Activated effector memory CD4-positive, alpha-beta T cell treated with Interleukin-2 at 50 U/mL for 16 hours (primary cell): ENCODE measurements at places on chromosomes 11 and 22.
A peak's percentile ranks its signal among the peaks of the same experiment; 100 is the strongest.

DNA sequence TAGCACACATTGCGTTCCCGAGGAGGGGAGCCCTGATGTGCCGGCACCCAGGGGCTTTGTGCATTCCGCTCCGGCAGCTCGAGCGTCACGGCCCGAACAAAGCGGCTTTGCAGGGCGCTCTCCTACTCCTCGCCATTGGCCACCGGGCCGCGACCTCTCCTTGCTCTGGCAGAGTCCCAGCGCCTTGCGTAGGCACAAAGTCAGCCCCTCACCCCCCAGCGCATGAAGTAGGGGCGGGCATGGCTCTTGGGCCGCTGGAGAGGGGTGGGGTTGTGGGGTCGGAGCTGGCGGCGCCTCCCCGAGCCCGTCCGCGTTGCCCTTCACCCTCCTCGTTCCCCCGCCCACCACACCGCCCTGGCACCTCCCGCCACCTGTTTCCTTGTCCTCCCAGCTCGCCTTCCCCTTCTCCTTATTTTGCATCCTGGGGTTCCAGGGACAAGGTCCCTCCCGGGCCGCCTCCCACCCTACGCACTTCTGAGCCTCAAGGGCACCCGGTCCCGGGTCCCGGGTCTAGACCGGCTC is 753 bp upstream of the PPARA start:
- DNase-seq = peak; percentile 21

DNA sequence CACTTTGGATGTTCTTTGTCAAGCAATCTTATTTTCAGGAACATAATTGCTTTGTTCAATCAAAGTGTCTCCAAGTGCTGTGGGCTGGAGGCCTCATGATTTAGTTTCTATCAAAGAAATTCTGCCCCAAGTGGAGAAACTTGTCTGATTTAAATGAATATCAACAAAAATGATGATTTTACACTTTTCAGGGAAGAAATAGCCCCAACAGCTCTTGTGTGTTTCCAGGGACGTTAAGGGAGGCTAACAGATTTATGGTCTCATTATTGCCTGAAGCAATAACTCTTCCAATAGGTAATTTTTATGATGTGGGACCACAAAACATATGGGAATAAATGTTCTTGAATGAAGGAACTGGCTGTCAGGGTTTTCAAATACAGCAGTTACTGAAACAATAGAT is 699.1 kb downstream of the FAM181B start:
- DNase-seq = no peak

- no peak for DNase-seq
These were observed 39.8 kb upstream of the SPTBN2 start for GRCh38 chr11:66768818-66769217.

GRCh38 chr22:45931042-45931441 is 45.9 kb downstream of the WNT7B start:
- no peak for DNase-seq

- DNase-seq = no peak
These were observed 137.4 kb downstream of the EHF start for GRCh38 chr11:34758262-34758661.

GRCh38 chr22:19179497-19180048 is 1.0 kb upstream of the SLC25A1 start:
- DNase-seq = peak; percentile 22

DNA sequence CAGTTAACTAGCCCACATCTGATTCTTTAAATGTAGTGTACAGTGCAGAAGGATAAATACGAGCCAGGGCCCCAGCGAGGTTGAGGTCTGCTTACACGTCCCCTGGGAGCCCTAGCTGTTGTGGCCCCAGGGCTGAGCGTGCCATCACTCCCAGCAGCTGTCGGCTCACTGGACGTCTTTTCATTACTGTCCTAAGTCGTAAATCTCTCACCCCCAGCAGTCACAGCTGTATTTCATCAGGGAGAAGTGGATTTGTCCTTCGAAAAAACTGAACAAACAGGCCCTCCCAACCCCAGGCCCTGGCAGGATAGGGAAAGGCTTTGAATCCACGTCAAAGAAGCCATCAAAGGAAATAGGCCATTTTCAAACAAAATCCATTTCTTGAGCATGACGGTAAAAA is 110.4 kb upstream of the CSNK2A3 start:
- DNase-seq = no peak

DNA sequence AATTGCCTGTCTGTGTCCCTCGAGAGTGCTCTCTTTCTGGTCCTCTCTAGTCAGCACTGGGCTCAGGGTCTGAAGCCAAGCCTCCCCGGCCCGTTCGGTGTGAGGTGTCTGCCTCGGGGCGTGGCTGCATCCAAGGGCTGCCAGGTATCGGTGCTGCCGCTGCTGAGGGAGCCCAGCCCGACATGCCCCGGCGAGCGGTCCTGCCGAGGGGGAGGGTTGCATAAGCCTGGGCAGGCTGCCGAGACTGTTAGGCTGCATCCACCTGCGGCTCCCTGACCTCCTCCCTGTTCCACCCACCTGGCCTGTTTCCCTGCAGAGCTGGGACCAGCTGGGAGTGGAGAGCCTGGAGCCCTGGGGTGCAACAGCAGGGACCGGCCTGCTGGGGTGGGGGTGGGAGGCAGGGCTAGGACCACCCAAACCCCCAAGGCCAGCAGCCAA is 6.3 kb downstream of the OVOL1 start:
- no peak for DNase-seq

DNA sequence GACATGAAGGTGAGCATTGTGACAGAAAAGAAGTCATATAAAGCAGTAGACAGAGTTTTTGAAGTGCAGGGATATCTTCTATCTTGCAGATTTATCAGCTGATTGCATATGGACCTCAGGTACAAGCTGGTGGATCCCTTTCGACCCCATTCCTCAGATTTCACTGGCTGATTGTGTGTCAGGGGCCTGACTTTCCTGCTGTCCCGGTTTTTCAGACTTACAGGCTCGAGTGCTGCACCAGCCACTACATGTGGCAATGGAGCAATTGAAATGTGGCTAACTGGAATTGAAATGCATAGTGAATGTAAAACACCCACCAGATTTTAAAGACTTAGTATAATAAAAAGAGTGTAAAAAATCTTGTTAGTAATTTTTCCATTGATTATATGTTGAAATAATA is 50.3 kb downstream of the CLMP start:
- DNase-seq = no peak

DNA sequence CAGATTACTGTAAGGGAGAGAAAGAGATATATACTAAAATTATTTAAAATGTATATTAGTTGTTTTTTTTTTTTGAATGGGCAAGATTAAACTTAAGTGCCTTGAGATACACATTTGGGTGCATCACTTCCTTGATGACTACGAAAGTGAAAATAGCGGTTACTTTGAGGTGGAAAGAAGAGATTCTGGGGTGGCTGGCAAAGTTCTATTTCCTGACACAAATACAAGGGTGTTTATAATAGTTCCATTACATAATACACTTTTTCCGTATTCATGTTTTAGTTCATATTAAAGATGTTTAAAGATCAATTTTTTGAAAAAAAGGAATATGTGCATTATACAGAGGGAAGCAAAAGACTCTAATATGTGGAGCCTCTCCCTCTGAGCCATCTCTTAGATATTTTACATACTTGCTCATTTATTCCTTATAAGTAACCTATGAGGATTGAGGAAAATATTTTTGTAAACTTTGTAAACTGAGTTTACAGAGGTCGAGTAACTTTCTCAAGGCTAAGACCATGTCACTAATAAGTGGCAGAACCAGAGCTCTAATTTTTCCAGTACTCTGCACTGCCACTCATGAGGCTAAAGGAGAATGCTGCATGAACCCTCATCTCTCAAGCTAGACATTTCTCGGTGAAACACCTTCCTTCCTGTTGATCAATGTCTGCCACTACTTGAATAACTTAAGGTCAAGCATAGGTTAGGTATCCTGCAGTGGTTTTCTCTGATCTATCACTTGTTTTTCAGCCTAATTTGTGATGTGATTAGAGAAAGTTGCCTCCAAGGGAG is 58.6 kb downstream of the DDIAS start:
- no peak for DNase-seq

GRCh38 chr11:44711787-44712608 is 14.8 kb upstream of the TSPAN18 start:
- DNase-seq = no peak

DNA sequence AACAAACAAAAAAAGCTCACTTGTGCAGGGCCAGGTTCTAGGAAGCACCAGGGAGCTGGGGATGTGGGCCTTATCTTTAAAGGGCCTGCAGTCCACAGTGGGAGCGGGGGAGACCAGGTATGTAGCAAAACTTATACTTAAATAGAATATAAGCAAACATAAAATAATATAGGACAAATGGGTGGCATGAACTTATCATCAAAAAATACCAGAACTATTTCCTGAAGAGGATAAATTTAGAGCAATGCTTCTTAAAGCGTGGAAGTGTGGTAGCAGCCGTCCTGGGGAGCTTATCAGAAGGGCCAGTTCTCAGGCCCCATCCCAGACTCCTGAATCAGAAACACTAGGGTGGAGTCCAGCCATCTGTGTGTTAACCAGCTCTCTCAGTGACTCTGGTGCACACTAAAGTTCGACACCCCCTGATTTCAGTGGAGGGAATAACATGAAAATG is 9.3 kb downstream of the VPS26B start:
- no peak for DNase-seq

GRCh38 chr22:31661851-31662667 is at the start of gene PISD:
Gene PISD, minus strand, starts transcription at chr22:31662215. Its CDS starts 7 bp downstream, at chr22:31662208.
- peak; percentile 95 for DNase-seq

DNA sequence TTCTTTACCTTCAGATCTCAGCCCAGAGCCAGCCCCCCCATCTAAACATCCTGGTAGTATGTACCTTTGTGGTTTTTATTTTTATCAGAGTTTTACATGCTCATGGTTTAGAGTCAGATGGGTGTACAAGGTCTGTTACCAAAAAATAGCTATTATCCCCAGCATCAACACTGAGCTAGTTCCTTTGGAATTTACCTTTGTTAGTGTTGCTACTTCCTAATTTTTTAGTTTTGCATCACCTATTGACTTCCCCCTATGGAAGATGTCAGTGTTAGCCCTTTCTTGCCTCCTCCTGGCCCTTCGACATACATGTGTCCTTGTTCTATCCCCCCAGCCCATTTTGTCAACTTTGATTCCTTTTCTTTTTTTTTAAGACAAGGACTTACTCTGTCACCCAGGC is 7.4 kb downstream of the UPB1 start:
- DNase-seq = no peak

- no peak for DNase-seq
These were observed 91.1 kb upstream of the B3GAT1 start for GRCh38 chr11:134503100-134503499.

DNA sequence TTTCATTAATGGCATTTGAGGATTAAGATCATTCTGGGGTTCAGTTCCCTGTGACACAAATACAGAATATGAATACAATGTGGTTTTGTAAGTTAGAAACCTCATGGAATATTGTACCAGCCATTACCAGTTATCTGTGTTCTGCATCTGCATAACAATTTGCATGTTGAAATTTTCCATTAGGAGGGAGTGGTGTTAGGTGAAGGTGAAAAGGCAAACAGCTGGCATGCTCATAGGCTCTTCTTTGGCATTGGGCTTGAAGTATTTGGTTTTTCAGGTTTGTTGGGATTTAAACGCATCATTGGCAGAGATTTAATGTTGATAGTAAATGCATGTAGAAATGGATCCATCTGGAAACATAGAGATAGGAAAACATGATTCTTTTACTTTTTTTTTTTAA is 18.6 kb downstream of the RTN3 start:
- no peak for DNase-seq

- no peak for DNase-seq
These were observed 802.4 kb downstream of the TBC1D22A start for GRCh38 chr22:47564651-47565434.

DNA sequence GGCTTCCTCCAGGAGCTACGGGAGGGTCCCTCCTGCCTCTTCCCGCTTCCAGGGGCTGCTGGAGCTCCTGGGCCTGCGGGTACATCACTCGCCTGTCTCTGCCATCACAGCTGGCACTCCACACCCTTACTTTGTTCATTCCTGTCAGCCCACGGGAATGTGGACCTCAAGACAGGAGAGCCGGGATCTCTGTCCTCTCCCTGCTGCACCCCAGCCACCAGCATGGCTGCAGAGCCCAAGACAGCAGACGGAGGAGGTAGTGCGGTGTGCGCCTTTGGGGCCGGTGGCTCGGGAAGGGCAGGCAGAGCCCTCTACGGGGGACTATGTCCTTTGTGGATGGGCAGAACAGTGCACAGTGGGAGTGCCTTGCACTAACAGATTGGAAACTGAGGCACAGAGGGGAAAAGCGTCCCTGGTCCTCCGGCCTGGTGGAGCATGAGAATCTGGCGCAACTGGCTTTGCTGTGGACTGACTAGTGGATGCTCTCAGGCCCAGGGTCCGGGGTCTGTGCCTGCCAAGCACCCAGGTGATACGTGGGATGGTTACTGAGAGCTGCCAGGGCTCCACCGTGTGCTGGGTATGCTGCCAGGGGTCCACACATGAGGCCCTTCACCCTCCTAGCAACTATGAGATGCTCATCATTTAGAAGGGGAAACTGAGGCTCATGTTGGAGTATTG is 47.3 kb downstream of the IGF2 start:
- no peak for DNase-seq

- no peak for DNase-seq
These were observed 14.5 kb upstream of the APLNR start for GRCh38 chr11:57251491-57252104.

GRCh38 chr22:35882211-35883030 is 146.2 kb downstream of the RBFOX2 start:
- no peak for DNase-seq
